ENCODE measurements at places on chromosomes 4 and X. TPM values are rescaled to one million over a fixed set of nuclear protein-coding genes. Genes with fewer than 3 reads are reported as not detected.

COL4A5 gene
- total RNA-seq = not detected

CPE gene
- not detected for total RNA-seq

EGF gene
- not detected for total RNA-seq

- DNase-seq = no peak
Observed at GRCh38 chrX:96704629-96705028, 20.0 kb downstream of the DIAPH2 start.

DNA sequence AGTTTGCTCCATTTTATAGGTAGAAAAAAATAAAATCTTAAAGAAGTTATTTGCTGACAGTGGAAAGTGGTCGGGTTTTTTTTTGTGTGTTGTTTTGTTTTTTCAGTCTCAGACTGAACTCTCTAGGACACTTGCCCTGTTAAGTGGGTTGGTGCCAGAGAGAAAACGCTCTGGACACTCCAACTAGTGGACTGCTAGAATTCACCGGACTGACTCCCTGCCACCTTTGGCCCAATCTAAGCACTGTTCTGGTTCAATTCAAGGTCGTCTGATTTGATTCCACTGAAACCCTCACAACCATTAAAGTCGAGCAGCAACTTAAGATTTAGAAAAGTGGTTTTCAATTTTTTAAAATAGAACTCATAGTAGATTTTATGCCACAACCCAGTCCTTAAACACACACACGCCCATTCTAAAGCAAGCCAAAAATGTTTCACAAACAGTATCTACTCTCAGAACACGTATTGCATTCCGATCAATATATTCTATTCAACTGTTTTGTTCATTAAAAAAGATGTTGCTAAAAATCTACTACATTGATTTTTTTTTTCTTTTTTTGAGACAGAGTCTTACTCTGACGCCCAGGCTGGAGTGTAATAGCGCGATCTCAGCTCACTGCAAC is 27.3 kb downstream of the RWDD4 start:
- no peak for DNase-seq

GRCh38 chr4:124282301-124282898 is 430.1 kb downstream of the ANKRD50 start:
- no peak for DNase-seq

DNA sequence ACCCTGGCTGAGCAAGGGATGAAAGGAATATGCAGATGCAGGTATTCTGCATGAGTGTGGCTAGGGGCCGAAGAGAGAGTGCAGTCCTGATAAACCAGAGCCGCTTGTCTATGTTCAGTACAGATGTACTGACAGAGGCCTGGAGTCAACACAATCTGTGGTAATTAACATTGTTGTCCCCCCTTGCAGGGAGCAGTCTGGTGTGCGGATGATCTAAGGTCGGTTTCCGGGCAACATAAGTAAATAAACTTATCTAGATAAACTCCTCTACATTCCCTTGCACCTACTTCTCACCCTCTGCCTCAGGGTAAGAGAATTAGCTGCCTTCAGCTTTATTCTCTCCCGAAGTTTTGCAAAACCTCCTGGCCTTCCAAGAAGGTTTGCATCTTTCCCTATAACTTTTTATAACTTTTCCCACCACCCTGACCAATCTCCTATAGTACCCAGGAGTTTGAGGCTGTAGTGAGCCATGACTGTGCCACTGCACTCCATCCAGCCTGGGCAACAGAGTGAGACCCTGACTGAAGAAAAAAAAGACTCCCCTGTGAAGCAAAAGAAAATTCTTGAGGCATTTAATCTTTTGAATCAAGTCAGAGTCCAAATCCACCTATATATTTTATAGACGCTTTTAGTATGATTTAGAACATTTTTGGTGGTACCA is 26.6 kb downstream of the SNX25 start:
- no peak for DNase-seq

GRCh38 chr4:132934911-132935310 is 214.2 kb upstream of the PCDH10 start:
- no peak for DNase-seq

DNA sequence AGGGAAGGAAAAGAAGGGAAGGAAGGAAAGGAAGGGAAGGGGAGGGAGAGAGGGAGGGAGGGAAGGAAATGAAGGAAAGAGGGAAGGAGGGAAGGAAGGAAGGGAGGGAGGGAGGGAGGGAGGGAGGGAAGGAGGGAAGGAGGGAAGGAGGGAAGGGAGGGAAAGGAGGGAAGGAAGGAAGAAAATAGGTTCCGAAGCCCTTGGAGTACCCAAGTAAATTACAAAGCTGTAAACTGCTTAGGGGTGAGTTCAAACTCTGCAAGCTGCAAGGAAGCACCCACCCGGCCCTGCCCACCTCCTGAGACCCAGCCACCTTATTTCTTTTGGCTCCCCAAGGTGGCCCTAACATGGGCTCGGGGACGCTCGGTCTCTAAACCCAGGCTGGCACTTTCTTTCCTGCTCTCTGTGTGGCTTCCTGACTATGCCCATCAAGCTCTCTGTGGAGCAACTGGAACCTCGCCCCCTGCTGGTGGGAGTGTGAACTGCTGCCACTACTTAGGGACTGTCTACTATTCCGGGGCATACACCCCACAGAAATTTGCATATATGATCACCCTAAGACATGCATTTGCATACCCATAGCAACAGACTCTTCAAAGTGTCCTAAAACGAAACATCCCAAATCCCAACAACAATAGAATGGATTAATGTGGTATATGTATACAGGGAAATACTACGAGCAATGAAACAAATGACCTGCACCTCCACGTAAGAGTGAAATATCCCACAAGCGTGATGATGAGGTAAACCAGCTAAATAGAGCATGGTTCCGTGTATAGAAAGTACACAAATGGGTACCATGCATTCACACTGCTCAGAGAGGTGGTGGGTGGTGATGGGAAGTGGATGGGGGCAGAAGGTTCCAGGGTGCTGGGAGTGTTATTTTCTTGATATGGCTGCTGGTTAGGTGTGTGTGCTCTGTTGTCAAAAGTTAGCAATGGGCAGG is 151.7 kb upstream of the TBL1X start:
- peak; percentile 58 for DNase-seq

DNA sequence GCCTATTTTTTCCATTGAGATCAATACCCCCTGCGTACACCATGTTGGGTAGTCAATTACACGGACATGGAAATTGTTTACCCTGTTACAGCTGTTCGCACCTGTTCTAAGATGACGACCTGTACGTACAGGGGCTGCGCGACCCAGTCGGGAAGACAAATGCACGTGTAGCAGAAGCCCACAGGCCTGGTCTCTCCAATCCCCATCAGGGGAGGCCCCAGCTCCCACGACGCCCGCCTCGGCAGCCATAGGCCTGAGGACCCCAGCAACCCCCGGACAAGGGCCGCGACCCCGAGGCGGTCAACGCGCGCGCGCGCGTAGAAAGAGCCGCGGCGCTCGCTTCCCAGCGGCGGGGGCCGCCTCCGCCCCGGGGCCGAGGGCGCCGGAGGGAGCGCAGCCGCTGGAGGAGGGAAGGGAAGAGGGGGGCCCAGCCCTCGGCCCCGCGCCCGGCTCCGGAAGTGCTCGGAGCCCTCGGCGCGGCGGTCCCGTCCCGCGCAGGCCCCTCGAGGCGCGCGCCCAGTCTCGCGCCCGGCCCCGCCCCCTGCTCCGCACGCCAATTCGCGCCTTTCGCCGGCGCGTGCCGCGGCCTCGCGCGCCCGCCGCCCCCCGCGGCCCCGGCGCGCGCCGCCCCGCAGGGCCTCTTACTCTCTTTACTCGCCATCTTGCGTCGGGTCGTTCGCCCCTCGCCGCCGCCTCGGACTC is 618 bp downstream of the RBBP7 start:
- DNase-seq = no peak

DNA sequence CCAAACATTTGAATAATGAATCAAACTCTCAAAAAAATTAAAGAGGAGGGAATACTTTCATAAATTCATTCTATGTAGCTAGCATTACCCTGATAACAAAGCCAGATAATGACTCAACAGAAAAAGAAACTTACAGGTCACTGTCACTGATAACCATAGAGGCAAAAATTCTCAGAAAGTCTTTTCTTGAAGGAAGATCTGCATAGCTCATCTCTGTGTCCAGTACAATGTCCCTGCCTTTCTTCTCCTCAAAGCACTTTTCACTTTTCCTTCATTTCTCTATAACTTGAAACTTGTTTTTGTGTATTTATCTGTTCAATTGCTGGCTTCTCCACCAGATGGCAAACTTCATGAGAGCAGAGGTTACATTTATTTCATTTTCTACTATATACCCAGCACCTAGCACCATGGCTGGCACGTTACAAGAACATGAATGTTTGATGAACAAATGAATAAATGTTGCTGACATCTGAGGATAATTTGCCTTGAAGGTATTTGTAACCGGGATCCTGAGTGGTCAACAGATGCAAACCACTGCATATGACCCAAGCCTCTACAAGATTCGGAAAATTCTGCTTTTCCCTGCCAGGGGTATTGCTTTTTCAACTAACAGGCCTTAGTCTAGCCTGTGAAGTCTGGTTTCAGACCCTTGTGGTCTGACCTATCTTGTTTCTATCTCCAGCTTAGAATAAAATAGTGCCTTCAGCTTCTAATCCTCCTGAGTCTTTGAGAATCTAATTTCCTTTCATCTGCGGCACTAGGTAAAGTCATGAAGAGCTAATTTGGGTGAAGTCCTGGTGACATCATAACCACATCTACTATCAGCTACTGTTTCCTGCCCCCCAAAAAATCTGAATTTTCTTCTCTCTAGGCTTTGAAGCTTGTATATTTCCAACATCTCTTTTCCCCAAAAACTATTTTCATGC is 52.5 kb upstream of the ANTXR2 start:
- DNase-seq = peak; percentile 74

Data from B cell (primary cell).